ENCODE measurements at places on chromosomes 2 and 18. TPM values are rescaled to one million over a fixed set of nuclear protein-coding genes. Genes with fewer than 3 reads are reported as not detected.
A peak's percentile ranks its signal among the peaks of the same experiment; 100 is the strongest.

DNA sequence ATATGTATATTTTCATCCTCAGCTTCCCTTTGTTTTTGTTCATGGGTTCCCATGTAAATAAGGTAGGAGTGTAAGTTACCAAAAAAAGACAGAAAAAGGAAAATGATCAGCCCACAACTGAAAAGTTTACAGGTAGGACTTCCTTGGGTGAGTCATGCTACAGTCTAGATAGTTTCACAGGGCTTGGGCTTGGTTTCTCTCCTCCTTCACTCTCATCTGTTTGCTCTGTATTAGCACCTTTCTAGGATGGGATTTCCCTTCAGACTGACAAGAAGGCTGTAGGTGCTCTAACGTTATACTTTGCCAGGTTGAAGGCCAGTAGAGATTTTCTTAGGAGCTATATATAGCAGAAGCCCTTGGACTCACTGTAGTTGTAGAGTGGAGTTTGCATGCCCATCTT lies 57.9 kb downstream of the FAM171B start:
- H3K27me3 ChIP-seq, result no peaks in the 10 kb centered on the region
- H3K27ac ChIP-seq, result peak overlapping the region; percentile 54
- H3K36me3 ChIP-seq, result peaks cover 7% of the 10 kb centered on the region
- no peak overlapping the region for H3K4me3 ChIP-seq

- peak; percentile 53 for DNase-seq
- H3K4me3 ChIP-seq, result no peak overlapping the region
- peaks cover 22% of the 10 kb centered on the region for H3K4me1 ChIP-seq
- H3K27me3 ChIP-seq, result peaks cover 38% of the 10 kb centered on the region
These were observed 416.6 kb upstream of the MEX3C start for GRCh38 chr18:51614033-51614432.

GRCh38 chr18:12776821-12777471 lies 74.1 kb downstream of the PSMG2 start:
- no peak for DNase-seq
- no peaks in the 10 kb centered on the region for H3K4me1 ChIP-seq
- H3K27ac ChIP-seq, result no peak overlapping the region
- no peaks in the 10 kb centered on the region for H3K36me3 ChIP-seq
- H3K4me3 ChIP-seq, result no peak overlapping the region
- no peaks in the 10 kb centered on the region for H3K27me3 ChIP-seq

DNA sequence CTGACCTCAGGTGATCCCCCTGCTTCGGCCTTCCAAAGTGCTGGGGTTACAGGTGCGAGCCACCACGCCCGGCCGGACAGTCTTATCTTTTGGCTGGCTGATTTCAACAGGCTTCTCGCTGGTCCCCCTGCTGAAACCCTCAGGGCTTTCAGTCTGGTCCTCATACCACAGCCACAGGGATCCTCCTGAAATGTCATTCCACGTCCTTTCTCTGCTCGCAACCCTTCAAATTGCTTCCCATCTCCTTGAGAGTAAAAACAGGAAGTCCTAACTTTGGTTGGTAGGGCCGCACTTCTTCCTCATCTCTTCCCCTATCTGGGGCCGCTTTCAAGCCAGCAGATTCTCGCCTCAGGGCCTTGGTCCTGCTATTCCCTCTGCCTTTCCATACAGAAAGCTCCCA lies 1.4 kb upstream of the CAB39 start:
- peak overlapping the region; percentile 90 for H3K27ac ChIP-seq
- H3K36me3 ChIP-seq, result peaks cover 35% of the 10 kb centered on the region
- H3K4me1 ChIP-seq, result peaks cover 29% of the 10 kb centered on the region
- no peaks in the 10 kb centered on the region for H3K27me3 ChIP-seq
- H3K4me3 ChIP-seq, result no peak overlapping the region

- no peaks in the 10 kb centered on the region for H3K36me3 ChIP-seq
- no peak overlapping the region for H3K27ac ChIP-seq
- no peaks in the 10 kb centered on the region for H3K4me1 ChIP-seq
- H3K4me3 ChIP-seq, result no peak overlapping the region
These were observed 53.3 kb upstream of the SLC5A7 start for GRCh38 chr2:107932979-107933378.

GRCh38 chr2:58845011-58845410 lies 603.9 kb upstream of the FANCL start:
- H3K27me3 ChIP-seq, result no peaks in the 10 kb centered on the region
- no peak overlapping the region for H3K4me3 ChIP-seq
- H3K36me3 ChIP-seq, result no peaks in the 10 kb centered on the region
- no peaks in the 10 kb centered on the region for H3K4me1 ChIP-seq
- no peak overlapping the region for H3K27ac ChIP-seq
- no peak for DNase-seq

The STRN gene
- 25.9 TPM for total RNA-seq

- no peak overlapping the region for H3K27ac ChIP-seq
- no peaks in the 10 kb centered on the region for H3K36me3 ChIP-seq
- no peaks in the 10 kb centered on the region for H3K4me1 ChIP-seq
- DNase-seq, result no peak
- H3K27me3 ChIP-seq, result no peaks in the 10 kb centered on the region
These were observed 1.2 kb downstream of the GYPC start for GRCh38 chr2:126657148-126657635.

DNA sequence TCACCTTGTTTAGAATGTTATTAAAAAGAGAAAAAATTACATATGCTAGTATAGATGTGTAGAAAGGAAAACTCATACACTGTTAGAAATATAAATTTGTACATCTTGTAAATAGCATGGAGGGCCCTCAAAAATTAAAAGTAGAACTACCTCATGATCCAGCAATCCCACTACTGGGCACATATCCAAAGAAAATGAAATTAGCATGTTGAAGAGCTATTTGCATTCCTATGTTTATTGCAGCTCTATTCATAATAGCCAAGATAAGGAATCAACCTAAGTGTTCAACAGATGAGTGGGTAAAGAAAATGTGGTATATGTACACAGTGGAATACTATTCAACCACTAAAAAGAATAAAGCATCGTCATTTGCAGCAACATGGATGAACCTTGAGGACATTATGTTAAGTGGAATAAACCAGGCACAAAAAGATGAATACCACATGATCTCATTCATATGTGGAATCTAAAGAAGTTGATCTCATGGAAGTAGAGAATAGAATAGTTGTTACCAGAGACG lies 251.5 kb upstream of the THUMPD2 start:
- no peaks in the 10 kb centered on the region for H3K27me3 ChIP-seq
- no peaks in the 10 kb centered on the region for H3K36me3 ChIP-seq
- no peaks in the 10 kb centered on the region for H3K4me1 ChIP-seq
- no peak overlapping the region for H3K4me3 ChIP-seq
- H3K27ac ChIP-seq, result no peak overlapping the region

DNA sequence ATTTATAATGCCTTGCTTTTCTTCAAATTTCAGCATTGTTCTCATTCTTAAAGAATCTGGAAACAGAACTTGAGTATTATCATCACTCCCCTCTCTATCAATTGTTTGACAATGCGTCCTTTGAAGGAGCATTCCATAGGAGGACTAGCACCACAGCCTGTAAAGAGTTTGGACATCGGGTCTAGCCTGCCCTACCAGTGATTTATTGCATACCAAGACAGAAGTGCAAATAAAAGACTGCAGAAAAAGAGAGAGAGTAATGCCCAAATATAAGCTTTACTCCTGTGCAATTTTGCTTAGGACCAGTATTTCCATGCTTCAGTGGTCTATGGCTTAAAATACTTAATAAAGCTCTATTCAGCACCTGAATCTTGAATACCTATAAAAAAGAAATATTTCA lies 55.4 kb upstream of the MAP2 start:
- DNase-seq, result peak; percentile 35
- H3K27ac ChIP-seq, result peak overlapping the region; percentile 77
- H3K36me3 ChIP-seq, result peaks cover 15% of the 10 kb centered on the region

- H3K27me3 ChIP-seq, result no peaks in the 10 kb centered on the region
- no peak for DNase-seq
These were observed 30.3 kb upstream of the IL37 start for GRCh38 chr2:112880696-112881095.

DNA sequence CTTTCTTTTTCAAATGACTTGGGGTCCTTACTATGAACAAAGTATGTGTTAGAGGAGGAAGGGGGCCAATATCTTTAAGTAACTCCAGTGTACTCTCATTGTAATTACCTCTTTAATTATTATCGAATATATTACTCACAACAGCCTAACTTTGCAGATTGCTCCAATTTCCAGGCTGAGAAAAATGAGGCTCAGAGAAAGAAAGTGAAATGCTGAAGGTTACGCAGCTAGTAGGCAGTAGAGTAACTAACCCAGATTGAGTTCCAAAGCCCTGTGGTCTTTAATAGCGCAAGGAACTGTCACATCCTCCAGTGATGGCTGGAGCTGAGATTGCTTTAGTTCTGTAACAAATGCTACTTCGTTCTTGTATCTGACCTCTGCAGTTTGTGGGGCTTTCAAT lies 2.2 kb upstream of the GYPC start:
- no peak overlapping the region for H3K27ac ChIP-seq
- no peaks in the 10 kb centered on the region for H3K4me1 ChIP-seq
- H3K27me3 ChIP-seq, result no peaks in the 10 kb centered on the region
- no peaks in the 10 kb centered on the region for H3K36me3 ChIP-seq
- DNase-seq, result no peak

GRCh38 chr2:3754280-3754679 lies 50.9 kb downstream of the DCDC2C start:
- H3K27ac ChIP-seq, result no peak overlapping the region
- no peak for DNase-seq
- peaks cover 41% of the 10 kb centered on the region for H3K27me3 ChIP-seq
- no peaks in the 10 kb centered on the region for H3K36me3 ChIP-seq
- no peaks in the 10 kb centered on the region for H3K4me1 ChIP-seq
- no peak overlapping the region for H3K4me3 ChIP-seq

The CYRIA gene
- 0.19 TPM for total RNA-seq

Measured in Calu3 (cell line).